ENCODE measurements at places on chromosomes 4 and X.

DNA sequence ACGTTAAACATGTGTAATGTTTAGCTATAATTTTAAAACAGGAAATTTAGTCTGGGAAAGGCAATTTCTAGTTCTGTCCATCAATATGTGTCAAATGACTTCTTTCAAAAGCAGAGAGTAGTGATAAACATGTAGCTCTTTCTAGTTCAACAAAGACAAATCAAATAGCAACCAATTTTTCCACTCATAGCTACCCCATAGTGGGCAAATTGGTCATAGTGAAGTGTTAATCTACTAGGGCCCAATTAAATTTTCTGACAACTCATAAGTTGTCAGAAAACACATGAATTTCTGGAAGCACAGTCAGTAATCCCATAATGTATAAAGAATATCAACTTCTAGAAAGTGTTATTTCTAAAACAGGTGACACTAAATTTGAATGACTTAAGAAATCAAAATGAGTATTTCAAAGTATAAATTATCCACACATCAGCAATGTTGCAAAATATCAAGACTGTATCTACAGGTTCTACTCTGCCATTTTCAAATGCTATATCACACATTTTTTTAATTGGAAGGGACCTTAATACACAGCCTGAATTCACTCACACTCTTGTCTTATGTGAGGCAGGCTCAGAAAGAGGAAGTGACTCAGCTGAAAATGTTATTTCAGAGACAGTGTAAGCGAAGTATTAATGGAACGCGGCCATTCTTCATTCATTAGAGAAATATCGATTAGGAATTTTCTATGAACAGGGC lies 7.7 kb downstream of the OCIAD2 start:
- peak; percentile 41 for DNase-seq

DNA sequence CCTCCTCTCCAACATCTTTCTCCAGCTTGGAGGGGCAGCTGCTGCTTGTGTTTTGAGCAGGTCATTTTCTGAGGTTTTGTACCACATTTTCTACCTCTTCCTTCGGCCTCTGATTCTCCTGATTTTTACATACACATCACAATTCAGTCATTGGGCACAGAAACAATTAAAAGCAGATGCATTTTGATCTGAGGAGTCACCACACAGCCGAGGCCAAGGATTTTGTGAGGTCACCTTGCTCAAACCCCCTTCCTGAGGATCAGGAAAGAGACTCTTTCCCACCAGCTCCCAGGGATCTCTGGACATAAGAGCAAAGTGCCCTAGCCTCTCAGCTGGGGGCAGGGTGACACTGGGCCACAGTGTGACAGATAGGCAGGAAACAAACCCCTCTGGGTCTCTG lies 5.4 kb upstream of the FATE1 start:
- DNase-seq: no peak

DNA sequence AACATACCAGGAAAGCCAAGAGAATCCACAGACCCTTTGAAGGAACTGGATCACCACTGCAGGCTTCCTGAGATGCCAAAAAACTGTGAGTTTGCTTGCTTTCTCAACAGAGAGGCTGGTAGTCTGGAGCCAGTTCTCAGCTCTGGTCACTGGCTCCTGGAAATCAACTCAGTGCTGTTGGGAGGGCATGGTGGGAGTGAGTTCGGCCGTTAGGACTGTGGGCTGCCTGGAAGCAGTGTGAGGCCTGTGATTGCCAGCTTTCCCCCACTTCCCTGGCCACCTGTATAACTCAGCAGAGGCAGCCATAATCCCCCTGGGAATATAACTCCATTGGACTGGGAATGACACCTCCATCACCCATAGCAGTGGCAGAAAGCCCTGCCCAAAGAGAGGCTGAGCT lies 122.0 kb upstream of the FSTL5 start:
- no peak for DNase-seq

- no peak for DNase-seq
Observed at GRCh38 chrX:39677978-39678791, 419.6 kb downstream of the BCOR start.

- no peak for DNase-seq
Observed at GRCh38 chr4:165864271-165864670, 8.8 kb upstream of the TLL1 start.

Data from DMS53 (cell line).